Thymus (tissue), 14 donors: ENCODE measurements at places on chromosomes 13 and 19.

- no peak for DNase-seq
These were observed 72.2 kb downstream of the CEBPG start for GRCh38 chr19:33445442-33446329.

DNA sequence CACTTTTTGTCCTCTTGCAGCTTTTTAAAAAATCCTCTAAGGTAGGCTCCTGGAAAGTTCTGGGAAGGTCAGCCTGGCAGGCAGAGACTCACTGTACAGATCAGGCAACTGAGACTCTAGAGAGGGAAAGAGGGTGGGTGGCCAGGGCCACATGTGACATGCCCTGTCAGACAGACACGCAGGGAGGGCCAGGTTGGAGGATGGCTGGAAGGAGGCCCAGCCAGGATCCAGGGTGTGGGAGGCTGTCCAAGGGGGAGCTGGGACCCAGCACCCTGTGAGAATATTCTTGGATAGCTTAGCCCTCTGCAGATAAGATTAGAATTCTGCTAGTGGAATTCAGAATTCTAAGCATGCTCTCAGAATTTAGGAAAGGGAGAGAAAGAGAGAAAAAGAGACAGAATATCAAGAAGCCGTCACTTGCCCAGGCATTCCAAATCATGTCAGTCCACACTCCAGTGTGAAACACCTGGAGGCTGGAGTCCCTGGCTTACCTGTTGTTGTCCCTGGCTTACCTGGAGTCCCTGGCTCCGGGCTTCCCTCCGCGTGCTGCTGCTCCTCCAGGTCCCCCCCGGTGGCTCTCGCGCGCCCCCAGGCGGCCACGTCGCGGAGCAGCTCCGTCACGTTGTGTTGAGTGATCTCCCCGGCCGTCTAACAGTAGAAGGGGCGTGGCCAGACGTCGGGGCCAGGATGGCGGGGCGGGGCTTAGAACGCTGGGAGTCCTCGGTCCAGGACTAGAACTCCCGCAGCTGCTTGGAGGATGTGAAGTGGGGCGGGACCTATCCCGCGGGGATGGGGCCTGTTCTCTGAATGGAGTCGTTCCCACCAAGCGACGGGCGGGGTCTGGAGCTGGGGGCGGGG, 2.8 kb upstream of the TNNI3 start:
- peak; percentile 56 for DNase-seq

- DNase-seq, result no peak
These were observed 25.3 kb upstream of the HOMER3 start for GRCh38 chr19:18966307-18966706.

DNA sequence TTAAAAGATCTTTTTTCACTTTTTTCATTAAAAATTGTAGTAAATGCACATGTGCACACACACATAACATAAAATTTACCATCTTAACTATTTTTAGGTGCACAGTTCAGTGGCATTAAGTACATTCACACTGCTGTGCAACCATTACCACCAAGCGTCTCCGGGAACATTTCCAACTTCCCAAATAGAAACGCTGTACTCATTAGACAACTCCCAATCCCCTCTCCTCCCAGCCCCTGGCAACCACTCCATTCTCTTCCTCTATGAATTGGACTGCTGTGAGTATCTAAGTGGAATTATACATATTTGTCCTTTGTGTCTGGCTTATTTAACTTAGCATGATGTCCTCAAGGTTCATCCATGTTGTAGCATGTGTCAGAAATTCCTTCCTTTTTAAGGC, 11.6 kb downstream of the GJB2 start:
- DNase-seq, result no peak

DNA sequence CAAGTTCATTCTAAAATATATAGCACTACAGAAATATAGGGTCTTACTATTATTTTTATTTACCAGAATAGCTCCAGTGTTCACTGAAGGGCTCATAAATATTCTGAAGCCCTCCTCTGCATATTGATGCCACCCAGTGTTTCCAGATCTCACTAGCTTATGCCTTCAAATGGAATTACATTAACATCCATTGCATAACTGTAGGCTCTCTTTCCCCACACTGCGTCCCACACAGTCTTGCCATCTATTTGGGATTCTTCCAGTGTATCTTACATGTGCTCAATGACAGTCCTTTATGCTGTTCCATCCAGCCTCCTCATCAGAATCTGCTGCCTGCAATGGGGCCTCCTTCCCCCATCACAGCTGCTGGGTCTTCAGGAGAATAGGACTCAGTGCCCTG, 137.2 kb downstream of the CYSLTR2 start:
- DNase-seq, result no peak

DNA sequence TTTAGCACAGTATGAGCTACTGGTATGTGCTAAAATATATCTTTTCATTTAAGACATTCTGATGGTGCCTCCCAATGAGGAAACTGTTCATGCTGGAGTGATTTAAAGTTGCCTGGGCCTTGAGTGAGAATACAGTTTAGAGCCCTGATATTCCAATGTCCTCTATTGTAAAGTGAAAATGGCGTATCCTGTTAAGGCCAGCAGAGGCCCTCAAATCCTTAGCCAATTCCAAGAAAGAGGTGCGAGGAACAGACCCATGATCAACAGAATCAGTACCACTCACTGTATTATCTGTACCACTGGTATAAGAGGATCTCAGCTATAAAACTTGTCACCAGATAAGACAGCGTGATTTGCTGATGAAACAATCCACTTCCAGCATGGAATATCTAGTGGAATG, 273.1 kb upstream of the SLITRK5 start:
- no peak for DNase-seq

GRCh38 chr19:11769995-11770394, 3.2 kb downstream of the ZNF441 start:
- DNase-seq, result no peak

GRCh38 chr13:28826368-28826767, 6.2 kb downstream of the MTUS2 start:
- DNase-seq, result no peak

GRCh38 chr19:18870531-18871172, 25.3 kb downstream of the CERS1 start:
- DNase-seq, result no peak

DNA sequence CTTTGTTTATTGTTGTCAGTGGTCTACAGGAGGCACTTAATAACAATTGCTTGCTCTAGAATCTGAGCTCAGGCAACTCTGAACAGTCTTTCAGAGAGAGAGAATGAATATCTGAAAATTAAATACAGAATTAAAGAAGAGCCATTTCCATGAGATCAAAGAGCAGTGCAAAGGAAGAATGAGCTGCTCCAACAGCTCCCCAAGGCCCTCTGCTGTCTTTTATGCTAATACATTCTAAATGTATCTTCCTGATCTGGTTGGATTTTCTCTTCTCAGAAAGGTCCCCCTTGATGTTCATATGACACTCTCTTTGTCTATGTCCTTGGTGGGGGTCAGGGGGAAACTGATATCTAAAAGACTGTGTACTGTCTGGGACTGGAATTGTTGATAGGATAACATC, 1029.6 kb downstream of the PCDH9 start:
- no peak for DNase-seq

DNA sequence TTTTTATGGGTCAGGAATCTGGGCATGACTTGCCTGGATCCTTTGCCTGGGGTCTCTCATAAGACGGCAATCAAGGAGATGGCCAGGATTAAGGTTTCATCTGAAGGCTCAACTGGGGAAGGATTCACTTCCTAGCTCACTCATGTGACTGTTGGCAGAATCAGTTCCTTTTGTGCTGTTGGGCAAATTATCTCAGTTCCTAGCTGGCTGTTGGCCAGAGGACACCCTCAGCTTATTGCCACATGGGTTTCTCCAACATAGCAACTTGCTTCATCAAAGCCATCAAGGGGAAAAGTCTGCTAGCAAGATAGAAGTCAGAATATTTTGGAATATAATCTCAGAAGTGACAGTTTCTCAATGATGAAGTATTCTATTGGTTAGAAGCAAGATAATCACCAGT, 12.2 kb upstream of the EVI5L start:
- DNase-seq, result no peak

GRCh38 chr19:51820831-51821446, 26.0 kb downstream of the FPR3 start:
- no peak for DNase-seq

- DNase-seq, result no peak
These were observed 30.1 kb downstream of the GSX1 start for GRCh38 chr13:27822258-27822872.

- DNase-seq, result peak; percentile 15
These were observed 16.1 kb downstream of the LGALS16 start for GRCh38 chr19:39671739-39672363.

GRCh38 chr13:39217471-39217870, 179.2 kb downstream of the NHLRC3 start:
- no peak for DNase-seq

DNA sequence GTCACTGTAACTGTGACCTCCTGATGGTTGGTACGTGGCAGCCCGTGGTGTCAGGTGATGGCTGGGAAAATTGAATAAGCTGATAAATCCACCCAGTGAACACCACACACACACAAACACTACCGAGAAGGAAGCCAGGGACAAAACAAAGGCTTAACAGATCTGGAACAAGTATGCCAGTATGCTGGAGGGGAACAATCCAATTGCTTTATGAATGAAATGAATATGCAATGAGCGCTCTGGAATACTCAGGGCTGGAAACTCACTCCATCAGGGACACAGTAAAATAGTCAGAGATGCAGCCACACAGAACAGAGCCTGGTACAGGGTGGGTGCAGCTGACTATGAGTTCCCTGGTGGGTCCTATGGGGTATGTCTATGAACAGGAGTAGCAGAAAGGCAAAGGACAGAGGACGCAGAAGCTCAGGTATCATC, 16.7 kb downstream of the TMTC4 start:
- no peak for DNase-seq

DNA sequence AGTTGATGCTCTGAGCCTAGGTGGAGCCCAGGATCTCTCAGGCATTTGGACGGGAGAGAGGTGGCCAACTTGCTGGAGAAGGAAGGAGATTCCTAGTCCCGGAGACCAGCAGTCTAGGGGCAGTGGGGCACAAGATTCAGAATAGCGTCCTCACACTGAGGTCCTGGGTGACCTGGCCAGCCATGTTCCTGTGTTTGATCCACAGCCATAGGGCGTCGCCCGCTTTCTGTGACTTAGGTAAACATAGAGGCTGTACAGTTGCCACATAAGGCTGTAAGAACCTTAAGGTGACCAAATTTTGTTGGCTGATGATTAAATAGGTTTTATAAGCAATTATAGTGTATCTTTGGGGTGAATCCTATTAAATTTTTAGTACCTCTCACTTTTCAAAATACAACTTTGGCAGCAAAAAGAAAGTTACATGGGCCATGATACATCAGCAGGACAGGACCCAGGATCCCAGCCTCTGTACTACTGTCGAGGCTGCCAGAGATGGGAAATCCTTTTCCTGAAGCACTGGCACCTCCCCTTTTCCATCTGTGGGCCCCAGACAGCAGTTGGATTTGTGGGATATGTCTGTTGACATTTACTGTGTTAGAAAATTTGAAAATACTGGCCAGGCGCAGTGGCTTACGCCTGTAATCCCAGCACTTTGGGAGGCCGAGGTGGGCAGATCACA, 37.5 kb downstream of the TSSK6 start:
- no peak for DNase-seq

GRCh38 chr19:32675720-32676185, at the start of gene RGS9BP:
Gene RGS9BP, plus strand, starts transcription at chr19:32675848. Its CDS starts 416 bp downstream, at chr19:32676264.
- DNase-seq, result peak; percentile 44

DNA sequence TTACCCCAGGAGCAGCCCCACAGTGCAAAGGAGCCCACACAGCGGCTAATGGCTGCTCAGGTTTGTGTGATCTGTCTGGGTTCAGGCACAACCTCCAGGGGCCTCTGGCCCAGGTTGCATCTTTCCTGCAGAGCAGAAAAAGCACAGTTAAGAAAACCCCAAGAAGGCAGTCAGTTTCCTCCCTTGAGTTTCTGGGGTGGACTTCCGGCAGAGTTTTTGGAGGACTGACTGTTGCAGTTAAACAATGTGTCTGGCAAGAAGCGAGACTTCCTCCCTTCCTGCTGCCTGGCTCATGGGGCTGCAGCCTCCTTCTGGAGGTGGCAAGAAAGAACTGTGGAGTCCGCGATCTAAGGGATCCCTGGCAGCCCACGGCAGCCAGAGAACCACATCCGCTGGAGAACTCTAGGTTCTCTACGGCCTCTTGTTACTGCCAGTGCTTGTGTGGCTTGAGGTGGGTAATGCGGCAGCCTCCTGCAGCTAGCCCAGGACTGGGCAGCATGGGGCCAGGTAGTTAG, 114.4 kb downstream of the ZDHHC20 start:
- DNase-seq, result peak; percentile 78

DNA sequence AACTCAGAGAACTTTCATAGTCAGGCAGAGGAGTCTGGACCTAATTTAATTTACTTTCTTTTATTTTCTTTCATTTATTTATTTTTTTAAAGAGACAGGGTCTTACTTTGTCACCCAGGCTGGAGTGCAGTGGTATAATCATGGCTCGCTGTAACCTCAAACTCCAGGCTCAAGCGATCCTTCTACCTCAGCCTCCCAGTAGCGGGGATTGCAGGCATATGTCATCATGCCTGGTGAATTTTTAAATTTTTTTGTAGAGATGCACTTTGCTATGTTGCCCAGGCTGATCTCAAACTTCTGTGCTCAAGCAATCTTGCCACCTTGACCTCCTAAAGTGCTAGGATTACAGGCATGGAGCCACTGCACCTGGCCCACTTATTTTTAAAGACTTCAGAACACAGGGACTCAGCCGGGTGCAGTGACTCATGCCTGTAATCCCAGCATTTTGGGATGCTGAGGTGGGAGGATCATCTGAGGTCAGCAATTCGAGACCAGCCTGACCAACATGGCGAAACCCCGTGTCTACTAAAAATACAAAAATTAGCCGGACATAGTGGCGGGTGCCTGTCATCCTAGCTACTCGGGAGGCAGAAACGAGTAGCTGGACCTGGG, 50.6 kb downstream of the KLF5 start:
- no peak for DNase-seq

DNA sequence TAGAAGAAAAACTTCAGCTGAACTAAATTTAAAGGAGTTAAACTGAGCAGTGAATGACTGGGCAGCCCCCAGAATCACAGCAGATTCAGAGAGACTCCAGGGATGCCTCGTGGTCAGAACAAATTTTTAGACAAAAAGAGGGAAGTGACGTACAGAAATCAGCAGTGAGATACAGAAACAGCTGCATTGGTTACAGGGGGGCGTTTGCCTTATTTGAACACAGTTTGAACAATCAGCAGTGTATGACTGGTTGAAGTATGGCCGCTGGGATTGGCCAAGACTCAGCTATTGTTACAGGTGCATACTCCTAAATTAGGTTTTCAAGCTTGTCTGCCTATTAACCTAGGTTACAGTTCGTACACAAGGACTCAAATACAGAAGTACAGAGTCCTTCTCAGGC, 2.2 kb upstream of the SPRYD7 start:
- DNase-seq, result no peak

- no peak for DNase-seq
These were observed 497 bp upstream of the MLNR start for GRCh38 chr13:49219647-49220035.

GRCh38 chr19:42252365-42253244, 2.3 kb downstream of the ERF start:
- DNase-seq, result no peak
